ENCODE measurements at places on chromosomes 1 and 21.

GRCh38 chr1:226461087-226461486 is 53.2 kb upstream of the PARP1 start:
- DNase-seq, result no peak

DNA sequence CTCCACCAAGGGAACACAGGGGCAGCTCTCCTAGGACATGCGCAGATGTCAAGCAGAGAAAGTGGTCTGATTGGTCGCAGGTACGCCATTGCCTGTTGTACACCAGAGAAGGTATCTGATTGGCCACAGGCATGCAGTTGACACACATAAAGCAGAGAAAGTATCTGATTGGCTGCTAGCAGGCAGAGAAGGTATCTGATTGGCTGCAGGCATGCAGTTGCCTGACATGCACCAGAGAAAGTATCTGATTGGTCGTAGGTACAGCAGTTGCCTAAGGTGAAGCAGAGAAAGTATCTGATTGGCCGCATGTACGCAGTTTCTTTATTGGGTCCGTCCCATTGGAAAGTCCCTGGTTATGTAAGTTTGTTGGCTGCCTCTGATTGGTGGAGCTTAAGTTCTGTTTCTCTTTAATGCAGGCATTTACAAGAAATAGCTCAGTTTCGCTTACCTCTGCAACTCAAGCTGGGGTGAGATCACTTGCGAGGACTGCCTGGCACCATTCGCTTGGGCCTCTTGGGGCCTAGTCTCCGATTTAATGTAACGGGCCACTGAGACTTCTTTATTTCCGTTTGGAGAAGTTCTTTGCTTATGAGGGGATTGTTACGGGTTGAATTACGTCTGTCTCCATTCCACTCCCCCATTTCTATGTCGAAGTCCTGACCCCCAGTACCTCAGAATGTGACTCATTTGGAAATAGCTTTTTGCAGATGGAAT is 74.2 kb downstream of the SIK1 start:
- no peak for DNase-seq

DNA sequence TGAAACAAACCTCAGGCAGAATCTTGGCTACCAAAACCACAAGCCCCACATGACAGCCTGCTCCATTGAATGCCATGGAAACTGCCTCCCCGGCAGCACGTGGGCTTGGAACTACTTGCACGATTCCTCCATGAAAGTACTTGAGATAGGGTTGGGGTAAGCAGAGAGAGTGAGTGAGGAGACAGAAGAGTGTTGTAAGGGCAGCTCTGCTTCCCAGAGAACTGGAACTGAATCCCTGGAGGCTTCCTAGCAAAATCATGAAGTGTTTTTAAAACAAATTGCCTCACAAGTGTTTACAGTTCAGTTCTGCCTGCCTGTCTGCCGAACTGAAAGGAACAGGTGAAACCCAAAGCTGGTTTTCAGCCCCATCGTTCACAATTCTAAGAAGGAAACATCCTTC is 35.3 kb upstream of the DNASE2B start:
- no peak for DNase-seq

DNA sequence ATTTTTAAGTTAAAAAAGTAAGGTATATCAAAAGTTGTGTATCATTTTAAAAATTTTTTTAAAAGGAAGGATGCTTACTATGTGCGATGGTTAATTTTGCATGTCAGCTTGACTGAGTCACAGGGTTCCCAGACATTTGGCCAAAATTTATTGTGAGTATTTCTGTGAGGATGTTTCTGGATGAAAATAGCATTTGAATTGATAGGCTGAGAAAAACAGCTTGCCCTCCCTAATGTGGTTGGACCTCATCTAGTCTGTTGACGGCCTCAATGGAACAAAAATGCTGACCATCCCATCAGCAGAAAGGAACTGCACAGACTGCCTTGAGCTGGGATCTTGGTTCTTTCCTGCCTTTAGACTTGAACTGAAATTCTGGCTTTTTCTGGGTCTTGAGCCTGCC is 724.5 kb downstream of the NCAM2 start:
- DNase-seq, result no peak
